ENCODE measurements at places on chromosomes 4 and X. TPM values are rescaled to one million over a fixed set of nuclear protein-coding genes. Genes with fewer than 3 reads are reported as not detected.

Gene MAGED4
- 0.47 TPM for total RNA-seq

Gene SYAP1
- 18.1 TPM for total RNA-seq

Gene GPC4
- total RNA-seq, result 7.1 TPM

DNA sequence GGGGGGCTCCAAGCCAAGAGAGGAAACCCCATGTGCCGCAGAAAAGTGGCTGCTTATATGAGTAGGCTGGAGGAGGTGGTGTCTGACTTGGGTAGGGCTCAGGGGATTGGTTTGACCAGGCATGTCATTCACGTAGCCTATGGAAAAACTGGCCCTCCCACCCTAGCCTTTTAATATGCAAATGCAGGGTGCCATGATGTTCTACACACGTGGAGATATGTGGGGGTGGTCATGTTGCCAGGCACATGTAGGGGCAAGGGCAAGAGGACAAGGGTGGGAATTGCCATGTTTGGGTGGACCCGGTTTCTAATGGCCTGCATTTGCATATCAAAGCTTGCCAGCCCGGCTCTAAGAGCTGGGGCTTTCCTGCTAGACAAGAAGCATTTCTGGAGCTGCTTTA lies 86.9 kb upstream of the SHISA3 start:
- no peak overlapping the region for H3K27ac ChIP-seq
- peaks cover 19% of the 10 kb centered on the region for H3K4me1 ChIP-seq
- no peaks in the 10 kb centered on the region for H3K27me3 ChIP-seq
- H3K4me3 ChIP-seq, result no peak overlapping the region

GRCh38 chr4:54423066-54423465 lies 194.0 kb downstream of the PDGFRA start:
- no peak for DNase-seq
- H3K4me1 ChIP-seq, result no peaks in the 10 kb centered on the region
- H3K27ac ChIP-seq, result no peak overlapping the region
- peaks cover 17% of the 10 kb centered on the region for H3K27me3 ChIP-seq
- no peaks in the 10 kb centered on the region for H3K36me3 ChIP-seq

Gene MAGEB17
- not detected for total RNA-seq

- no peak overlapping the region for H3K4me3 ChIP-seq
- DNase-seq, result no peak
- H3K36me3 ChIP-seq, result no peaks in the 10 kb centered on the region
- peaks cover 41% of the 10 kb centered on the region for H3K4me1 ChIP-seq
- H3K27me3 ChIP-seq, result no peaks in the 10 kb centered on the region
Measured at GRCh38 chr4:183962419-183962818, 57.3 kb downstream of the STOX2 start.

DNA sequence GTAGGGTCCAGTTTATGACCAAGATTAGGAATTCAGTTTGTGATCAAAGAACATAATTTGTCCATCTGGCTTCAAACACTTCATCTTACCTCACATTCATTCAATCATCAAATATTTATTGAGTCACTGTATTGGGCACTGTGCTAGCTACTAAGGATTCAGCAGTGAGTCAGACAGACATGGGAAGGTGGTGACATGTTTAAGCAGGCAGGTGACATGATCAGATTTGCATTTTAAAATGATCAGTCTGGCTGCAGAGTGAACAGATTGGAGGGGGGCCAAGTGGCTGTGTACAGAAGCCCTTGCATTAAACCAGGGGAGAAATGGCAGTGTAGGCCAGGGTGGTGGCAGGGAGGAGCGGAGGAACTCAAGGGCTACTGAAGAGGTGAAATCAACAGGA lies 25.1 kb upstream of the APLN start:
- no peak overlapping the region for H3K4me3 ChIP-seq
- peaks cover 5% of the 10 kb centered on the region for H3K4me1 ChIP-seq
- no peak overlapping the region for H3K27ac ChIP-seq
- H3K36me3 ChIP-seq, result no peaks in the 10 kb centered on the region
- DNase-seq, result no peak

Gene CT47B1
- total RNA-seq, result not detected

DNA sequence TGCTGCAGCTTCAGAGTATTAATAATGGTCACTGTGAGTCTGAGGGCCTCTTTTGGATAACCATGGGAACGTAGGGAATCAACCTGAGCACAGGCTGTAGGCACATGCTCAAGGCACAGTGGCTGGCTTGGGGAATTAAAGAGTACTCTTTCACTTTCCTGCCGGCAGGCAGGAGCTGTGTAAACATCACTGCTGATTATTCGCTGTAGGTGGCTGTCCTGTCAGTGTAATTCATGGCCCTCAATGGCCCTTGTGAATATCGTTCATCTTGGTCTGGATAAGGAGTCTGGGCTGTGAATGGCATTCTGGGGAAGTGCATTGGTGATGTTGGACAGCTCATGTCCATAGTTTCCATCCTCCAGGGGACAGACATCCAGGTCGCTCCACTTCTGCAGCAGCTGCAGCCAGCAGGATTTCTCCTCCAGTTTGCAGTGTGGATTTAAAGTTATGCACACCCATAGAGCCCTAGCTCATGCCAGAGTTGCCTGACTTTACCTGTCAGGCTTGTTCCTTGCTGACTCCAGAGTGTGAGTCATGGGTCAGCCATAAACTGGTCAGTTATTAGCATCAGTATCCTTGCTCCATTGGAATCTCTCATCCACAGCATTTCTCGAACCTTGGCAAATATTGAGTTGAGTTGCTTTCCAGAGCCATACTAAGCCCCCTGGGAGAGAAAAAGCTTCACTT lies 43.0 kb downstream of the C4orf33 start:
- no peak overlapping the region for H3K4me3 ChIP-seq
- no peak for DNase-seq
- no peaks in the 10 kb centered on the region for H3K27me3 ChIP-seq
- no peak overlapping the region for H3K27ac ChIP-seq
- H3K4me1 ChIP-seq, result no peaks in the 10 kb centered on the region

GRCh38 chrX:32778965-32779364 lies 432.4 kb downstream of the DMD start:
- no peaks in the 10 kb centered on the region for H3K27me3 ChIP-seq
- no peaks in the 10 kb centered on the region for H3K36me3 ChIP-seq
- no peaks in the 10 kb centered on the region for H3K4me1 ChIP-seq
- no peak for DNase-seq
- H3K27ac ChIP-seq, result no peak overlapping the region
